CD4-positive, alpha-beta memory T cell (primary cell): ENCODE measurements at places on chromosomes 6 and 20. TPM values are rescaled to one million over a fixed set of nuclear protein-coding genes. Genes with fewer than 3 reads are reported as not detected.

The IER3 gene
- polyA plus RNA-seq = 0.83 TPM

The MYBL2 gene
- 0.22 TPM for polyA plus RNA-seq

The CDC5L gene
- polyA plus RNA-seq = 17.7 TPM

The PNLDC1 gene
- polyA plus RNA-seq = not detected

The ZSCAN12 gene
- 1.3 TPM for polyA plus RNA-seq

The SAMD3 gene
- polyA plus RNA-seq = 69.2 TPM

The MAK gene
- polyA plus RNA-seq = not detected

The SLC17A1 gene
- not detected for polyA plus RNA-seq

The FAXC gene
- polyA plus RNA-seq = not detected

The SAMD5 gene
- polyA plus RNA-seq = not detected

The SLC22A2 gene
- not detected for polyA plus RNA-seq

The TFAP2D gene
- polyA plus RNA-seq = not detected

The PACRG gene
- polyA plus RNA-seq = 1.5 TPM

The CLIC1 gene
- polyA plus RNA-seq = 462 TPM

The CCDC170 gene
- 0.11 TPM for polyA plus RNA-seq

The FAM209A gene
- polyA plus RNA-seq = 0.30 TPM

The PCMTD2 gene
- 52.5 TPM for polyA plus RNA-seq

The TDRD6 gene
- polyA plus RNA-seq = not detected

The JPH2 gene
- polyA plus RNA-seq = not detected

The TUBB2B gene
- polyA plus RNA-seq = 0.22 TPM

The MPIG6B gene
- not detected for polyA plus RNA-seq

DNA sequence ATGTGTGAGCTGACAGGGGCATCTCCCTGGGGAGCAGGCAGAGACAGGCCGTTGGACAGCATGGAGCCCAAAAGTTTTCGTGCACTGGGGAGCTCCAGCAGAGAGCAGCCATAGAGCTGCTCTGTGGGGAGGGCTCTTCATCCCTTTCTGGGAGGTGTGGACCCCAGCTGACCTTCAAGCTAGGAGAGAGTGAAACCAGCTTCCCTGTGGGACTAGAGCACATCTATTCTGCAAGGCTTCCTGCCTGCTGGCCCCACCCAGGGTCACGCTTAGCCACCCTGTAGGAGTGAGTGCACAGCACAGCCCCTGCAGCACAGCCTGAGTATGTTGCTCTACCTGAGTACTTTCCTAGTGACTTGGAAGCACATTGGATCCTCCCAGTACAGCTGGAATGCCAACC, 183.3 kb downstream of the BCKDHB start:
- DNase-seq = no peak

DNA sequence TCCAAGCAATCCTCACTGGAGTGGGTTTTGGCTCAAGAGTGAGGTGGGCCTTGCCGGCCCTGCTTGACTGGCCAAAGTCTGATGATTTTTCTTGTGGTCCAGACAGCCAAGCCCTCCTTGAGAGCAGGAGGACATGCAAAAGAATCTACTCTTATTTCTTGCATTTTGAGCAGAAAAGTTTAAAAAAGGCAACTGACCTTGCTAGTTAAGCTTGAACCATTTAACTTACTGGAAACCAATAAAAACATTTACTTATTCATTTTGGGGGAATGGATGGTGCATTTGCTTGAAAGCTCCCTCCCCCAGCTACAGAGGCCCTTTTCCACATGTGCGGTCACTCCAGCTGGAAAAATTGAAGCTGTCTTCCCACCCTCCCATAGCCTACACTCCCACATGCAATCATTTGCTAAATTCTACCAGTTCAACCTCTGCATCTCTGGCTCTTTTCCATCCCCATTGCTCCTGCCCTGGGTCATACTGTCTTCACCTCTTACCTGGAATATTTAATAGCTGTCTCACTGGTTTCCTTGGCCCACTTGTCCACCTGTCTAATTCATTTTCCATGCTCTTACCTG, 527.9 kb downstream of the DHX35 start:
- DNase-seq = no peak

- no peak for DNase-seq
Observed at GRCh38 chr20:57262301-57262700, 4.1 kb downstream of the BMP7 start.

DNA sequence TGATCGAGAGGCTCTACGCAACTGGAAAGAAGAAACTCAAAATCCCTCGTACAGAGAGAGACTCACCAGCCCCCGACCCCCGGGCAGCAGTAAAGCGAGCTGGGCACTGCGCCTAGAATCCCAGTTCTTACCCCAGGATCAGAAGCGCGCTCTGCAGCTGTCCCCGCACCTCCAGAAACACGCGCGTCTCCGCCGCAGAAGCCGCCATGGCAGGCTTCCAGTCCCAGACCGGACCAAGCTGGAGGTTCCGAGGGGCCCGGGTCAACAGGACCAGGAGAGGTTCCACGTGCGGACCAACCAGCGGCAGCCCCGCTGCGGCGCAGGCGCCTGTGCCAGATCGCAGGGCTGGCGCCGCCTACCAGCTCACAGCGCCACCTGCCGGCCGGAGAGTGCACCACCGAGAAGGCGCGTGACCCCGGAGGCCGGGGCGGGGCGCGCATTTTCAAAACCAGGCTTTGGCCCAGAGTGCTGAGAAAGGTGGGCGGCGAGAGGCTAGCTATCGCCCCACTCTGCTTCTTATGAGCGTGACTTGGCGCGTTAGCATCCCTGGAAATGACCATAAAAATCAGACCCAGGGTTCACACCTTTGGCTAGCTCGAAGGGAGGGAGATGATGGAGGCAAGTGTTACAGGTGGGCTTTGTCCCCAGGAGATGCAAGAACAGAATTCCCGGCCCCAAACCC, at the start of gene UBE3D:
TSS of gene UBE3D (minus strand) at position 331 of the 682 bp plus-strand sequence. CDS start at position 208, 123 bp downstream.
- DNase-seq = peak; percentile 91

GRCh38 chr6:169831450-169832246, 80.2 kb downstream of the ERMARD start:
- DNase-seq = peak; percentile 56

GRCh38 chr6:98695091-98695801, 139.1 kb upstream of the POU3F2 start:
- DNase-seq = no peak

DNA sequence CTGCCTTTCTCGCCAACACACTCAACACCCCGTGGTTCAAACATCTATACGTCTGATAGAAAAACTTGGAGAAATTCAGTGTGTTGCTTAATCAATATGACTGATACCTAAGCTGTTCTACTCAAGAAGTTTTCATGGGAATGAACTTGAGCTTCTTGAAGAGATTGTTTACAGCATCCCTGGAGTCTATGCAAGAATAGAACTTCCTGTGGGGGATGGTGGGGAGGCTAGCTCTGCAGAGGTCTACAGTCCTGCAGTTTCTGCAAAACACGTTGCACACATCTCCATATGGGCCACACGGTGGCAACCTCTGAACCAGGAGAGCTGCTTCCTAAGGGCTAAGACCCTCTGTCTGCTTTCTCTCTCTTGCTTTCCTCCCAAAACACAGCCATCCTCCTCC, 32.7 kb upstream of the FANCE start:
- peak; percentile 19 for DNase-seq

DNA sequence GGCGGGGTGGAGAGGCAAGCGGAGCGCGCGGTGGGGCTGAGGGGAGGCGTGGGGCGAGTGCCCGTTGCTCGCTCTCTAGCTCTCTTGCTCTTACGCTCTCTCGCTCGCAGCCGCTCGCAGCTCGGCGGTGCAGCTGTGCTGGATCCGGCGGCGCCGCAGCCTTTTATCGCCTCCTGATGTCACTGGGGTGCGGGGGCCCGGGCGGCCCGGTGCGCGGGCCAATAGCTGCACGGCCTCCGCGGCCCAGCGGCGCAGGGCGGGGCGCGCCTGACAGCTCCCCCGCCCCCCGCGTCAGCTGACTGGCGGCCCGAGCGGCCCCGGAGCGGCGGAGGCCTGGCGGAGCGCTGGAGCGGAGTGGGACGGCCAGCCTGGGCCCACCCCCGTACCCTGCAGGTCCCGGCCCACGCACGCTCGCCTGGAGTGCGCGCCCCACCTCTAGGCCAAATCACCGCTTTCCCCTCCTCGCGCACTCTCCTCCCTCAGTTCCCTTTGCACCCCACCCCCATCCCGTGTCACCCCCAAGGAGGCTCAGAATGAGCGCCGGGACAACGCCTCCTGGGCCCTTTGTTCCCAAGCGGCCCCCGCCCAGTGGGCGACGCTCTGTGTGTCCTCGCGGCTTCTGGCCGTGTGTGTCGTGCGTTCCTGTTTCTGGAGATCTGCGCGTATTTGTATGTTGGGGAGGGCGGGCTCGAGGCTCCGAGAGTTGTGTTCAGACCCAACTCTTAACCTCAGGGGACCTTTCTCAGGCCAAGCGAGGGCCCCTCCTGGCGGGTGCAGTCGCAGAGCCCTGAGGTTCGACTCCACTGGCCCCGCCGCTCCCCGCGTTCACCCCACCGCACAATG, at the start of gene MAFB:
TSS of gene MAFB (minus strand) at position 137 of the 843 bp plus-strand sequence. CDS start 386 bp downstream, outside the sequence.
- DNase-seq = peak; percentile 24

DNA sequence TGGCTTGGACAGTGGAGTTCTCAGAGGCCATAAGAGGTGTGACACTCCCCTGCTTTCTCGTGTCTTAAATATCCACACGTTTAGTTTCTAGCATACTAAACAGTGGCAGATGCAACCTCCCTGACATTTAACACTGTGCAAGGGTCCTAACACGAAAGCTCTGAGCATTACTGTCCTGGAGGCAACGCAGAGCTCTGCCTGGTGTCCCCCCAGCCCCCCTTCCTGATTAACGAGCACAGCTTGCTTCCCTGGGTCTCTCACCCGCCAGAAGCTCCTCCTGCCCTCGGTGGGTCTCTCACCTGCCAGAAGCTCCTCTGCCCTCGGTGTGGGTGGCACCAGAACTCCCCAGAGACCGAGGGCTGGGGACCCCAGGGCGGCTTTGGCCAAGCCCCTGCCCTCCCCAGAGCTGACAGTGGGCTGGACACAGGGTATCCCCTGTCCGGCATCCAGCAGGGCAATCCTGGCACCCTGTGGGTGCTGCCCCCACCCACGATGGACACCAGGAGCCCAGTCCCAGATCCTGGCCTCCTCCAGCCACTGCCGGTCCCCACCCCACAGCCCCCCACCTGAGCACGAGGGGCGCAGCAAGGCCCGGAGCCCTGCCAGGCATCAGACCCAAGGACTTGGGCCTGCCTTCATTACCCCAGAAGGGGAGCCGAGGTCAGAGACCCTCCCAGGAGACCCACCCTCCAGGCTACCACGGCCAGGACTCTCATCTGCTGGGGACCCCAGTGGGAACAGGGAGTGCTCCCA, 12.4 kb upstream of the KCNQ2 start:
- no peak for DNase-seq

GRCh38 chr6:116359835-116360234, 10.9 kb upstream of the DSE start:
- no peak for DNase-seq

- DNase-seq = no peak
Observed at GRCh38 chr6:85547719-85548118, 45.9 kb downstream of the SNX14 start.

GRCh38 chr6:105492706-105493673, 90.1 kb upstream of the PREP start:
- DNase-seq = no peak

DNA sequence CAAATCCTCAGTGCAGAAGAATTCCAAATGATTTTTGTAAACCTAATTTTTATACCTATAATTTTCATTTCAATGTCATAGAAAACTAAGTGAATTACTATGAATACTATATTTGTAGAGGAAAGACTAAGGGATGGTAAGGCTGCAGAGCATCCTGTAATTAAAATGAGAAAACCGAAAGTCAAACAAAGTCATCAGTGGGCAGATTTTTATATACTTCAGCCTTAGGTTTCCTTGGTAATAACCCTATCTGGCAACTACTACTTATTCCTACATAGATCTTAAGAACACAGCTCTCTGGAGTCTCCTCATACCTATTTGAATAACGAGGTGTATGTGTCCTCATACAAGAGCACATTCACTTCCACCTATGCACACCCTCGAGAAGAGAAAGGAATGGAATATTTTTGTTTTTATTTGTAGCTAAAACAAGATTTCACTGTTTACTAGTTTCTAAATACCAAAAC, 117.9 kb upstream of the SGK1 start:
- no peak for DNase-seq

GRCh38 chr20:22590662-22591061, 6.3 kb upstream of the FOXA2 start:
- no peak for DNase-seq

DNA sequence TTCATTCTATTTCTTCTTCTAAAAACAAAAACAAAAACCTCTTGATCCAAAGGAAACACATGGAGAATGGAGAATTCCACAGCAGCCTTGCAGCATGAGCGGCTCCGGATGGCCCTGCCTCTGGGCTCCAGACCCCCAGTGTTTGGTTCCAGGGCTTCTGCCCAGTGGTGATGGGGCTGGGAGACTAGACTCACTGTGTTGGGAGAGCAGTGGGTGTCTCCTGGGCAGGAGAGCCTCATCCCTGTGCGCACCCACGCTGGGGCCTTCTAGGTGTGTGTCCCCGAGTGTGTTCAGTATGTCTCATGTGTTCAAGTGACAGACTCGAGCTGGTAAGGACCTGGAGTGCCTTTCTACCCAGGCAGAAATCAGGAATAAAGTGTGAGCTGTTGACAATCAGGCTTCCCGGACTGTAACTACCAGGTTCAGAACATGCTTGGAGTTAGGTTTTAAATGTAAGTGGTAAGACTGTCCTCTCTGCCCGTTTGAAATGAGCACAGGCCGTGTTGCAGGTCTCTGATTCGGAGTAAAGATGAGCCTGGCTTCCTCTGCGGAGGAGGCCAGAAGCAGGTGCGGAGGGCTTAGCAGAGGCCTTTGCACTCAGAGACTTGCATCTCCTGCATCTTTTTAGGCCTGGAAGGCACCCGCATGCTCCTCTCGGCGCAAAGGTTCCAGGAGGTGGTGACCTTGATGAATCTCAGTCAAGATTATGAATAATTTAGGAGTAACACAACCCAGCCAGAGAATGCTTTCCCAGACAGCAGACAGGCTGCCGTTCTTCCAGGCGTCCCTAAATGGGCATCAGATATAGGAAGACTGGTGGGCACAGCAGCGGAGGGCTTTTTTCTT, 253.6 kb downstream of the CDH26 start:
- DNase-seq = no peak

GRCh38 chr6:163226181-163226835, 188.2 kb upstream of the QKI start:
- DNase-seq = no peak

- DNase-seq = no peak
Observed at GRCh38 chr6:139248911-139249310, 42.9 kb downstream of the TXLNB start.

- no peak for DNase-seq
Observed at GRCh38 chr6:126261792-126262421, 78.0 kb upstream of the CENPW start.

GRCh38 chr6:157541618-157542413, 160.8 kb downstream of the ZDHHC14 start:
- no peak for DNase-seq

GRCh38 chr6:158313989-158314388, 1.7 kb downstream of the TULP4 start:
- no peak for DNase-seq

DNA sequence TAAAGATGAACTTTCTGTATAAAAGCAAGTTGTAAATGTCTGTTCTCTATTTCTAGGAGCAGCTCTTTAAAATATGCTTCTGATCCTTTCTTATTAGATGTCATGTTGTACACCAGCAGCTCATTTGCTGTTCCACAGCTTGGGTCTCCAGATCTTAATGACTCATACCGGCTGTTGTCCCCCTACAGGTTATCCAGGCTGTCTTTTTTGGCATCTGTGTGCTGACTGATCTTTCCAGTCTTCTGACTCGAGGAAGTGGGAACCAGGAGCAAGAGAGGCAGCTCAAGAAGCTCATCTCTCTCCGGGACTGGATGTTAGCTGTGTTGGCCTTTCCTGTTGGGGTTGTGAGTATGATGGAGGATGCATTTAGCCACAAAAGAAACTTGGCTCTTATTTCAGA, 76.0 kb downstream of the AIG1 start:
- DNase-seq = no peak

- DNase-seq = no peak
Observed at GRCh38 chr20:48325656-48326433, 502.0 kb downstream of the PREX1 start.

GRCh38 chr20:12870588-12870987, 138.2 kb upstream of the SPTLC3 start:
- DNase-seq = no peak
